ENCODE measurements at places on chromosomes 2 and 18.
A peak's percentile ranks its signal among the peaks of the same experiment; 100 is the strongest.

- no peak for DNase-seq
Observed at GRCh38 chr2:215052404-215052803, 86.0 kb downstream of the ABCA12 start.

DNA sequence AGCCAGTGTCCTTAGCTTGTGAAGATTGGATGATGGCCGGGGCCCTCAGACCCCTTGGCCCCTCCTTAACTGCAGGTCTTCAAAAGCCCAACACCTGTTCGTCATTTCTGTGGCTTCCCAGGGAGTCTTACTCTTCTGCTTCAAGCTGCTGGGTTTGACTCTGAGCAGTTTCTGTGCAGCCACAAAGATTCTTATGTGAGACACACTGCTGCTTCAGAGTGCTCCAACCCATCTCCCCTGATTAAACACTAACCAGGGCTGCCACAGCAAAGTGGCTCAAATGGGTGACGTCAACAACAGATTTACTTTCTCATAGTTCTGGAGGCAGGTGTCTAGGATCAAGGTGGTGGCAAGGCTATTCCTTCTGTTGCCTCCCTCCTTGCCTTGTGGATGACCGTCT lies 40.8 kb downstream of the TSN start:
- DNase-seq = no peak

DNA sequence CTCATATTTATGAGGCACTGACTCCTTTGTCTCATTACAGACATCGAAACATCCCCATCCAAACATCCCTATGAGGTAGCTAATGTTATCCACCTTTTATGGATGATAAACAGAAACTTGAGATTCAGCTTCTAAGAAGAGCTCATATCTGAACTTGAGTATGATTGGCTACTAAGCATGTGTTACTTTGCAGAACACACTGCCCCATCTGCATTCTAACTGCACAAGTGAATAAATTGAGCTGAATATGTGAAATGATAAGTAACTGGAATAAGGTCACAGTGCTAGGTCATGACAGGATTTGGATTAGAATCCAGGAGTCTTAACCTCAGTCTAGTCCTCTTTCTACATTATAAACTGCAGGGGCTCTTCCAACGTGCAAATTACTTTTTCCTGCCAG lies 172.7 kb downstream of the SETBP1 start:
- no peak for DNase-seq

DNA sequence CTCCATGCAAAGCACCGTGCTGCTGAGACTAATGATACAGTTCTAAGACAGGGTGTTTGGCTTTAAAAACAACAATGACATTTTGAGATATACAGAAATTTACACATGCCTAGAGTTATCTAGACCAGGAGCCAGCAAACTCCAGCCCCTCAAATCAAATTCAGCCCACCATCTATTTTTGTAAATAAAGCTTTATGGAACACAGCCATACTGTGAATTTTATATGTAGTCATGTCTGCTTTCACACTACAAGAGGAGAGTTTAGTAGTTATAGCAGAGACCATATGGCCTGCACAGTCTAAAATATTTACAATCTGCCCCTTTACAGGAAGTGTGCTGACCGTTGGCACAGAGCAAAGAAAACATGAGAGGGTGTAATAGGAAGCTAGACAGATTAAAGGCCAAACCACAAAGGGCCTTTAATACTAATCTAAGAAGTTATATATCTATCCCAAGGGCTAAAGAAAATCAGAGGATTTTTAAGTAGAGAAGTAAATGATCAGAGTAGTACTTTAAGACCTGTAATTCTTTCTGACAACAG lies 39.4 kb downstream of the NBAS start:
- DNase-seq = no peak

GRCh38 chr2:36359067-36359466 lies 3.5 kb downstream of the CRIM1 start:
- DNase-seq = peak; percentile 41

DNA sequence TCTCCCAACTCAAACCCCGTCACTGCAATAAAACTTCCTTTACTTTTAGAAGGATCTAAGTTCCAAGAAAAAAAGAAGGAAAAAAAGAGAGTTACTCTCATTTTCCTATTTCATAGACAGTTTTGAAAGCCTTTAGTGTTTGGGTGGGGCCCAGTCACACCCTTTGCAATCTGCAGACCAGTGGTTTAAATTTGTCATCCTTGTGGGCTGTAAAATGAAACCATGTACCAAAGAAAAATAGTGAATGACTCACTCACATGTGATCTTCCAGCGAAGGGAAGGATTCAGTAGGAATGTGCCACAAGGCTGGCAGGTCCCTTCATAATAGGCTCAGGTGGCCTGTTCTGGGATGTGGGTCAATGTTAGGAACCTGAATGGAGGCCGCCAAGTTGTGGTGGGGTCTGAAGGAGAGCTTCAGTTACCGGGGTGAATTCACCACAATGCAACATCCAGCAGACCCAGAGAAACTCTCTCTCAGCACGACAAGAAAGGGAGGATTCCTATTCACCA lies 28.3 kb downstream of the ANXA4 start:
- DNase-seq = no peak

DNA sequence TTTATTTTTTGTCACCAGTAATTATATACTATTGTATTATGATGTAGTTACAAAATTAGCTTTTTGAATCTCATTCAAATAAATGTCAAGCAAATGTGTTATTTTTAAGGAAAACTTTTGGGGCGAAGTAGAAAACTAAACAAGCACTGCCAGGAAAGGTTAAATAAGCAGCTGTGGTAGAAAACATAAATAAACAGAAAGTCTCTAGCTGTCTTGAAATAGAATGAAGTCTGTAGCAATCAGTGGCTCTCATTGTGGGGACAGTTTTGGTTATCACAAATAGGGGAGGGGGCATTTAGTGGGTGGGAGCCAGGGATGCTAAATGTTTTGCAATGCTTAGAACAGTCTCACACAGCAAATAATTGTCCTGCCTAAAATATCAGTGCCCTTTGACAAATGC lies 3.4 kb downstream of the INSIG2 start:
- DNase-seq = no peak

- no peak for DNase-seq
Observed at GRCh38 chr2:177403838-177404237, 11.3 kb downstream of the AGPS start.

- no peak for DNase-seq
Observed at GRCh38 chr2:29394981-29395350, 279.8 kb downstream of the CLIP4 start.

DNA sequence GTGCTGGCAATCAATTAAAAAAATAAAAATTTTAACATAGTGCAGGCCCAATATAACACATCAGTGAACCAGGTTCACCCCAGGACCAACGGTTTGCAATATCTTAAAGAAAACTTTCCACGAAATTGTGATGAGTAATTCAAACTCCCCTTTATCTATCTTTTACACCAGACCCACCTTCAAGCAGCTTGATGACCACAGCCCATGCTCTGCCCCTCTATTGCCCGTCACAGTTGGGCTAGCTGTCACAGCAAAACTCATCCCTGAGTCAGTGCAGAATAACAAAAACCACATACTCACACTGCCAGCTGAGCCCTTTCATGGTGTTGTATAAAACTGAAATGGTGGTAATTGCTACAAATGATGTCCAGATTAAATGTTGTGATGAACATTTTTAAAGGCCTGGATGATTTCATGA lies 112.5 kb upstream of the CREB1 start:
- no peak for DNase-seq

GRCh38 chr2:120737340-120738101 lies 1.9 kb downstream of the GLI2 start:
- no peak for DNase-seq

GRCh38 chr2:20781656-20782265 lies 41.1 kb downstream of the LDAH start:
- peak; percentile 45 for DNase-seq

- peak; percentile 65 for DNase-seq
Observed at GRCh38 chr2:71474116-71474743, 20.9 kb downstream of the DYSF start.

- no peak for DNase-seq
Observed at GRCh38 chr2:190582736-190583506, 48.4 kb upstream of the NEMP2 start.

DNA sequence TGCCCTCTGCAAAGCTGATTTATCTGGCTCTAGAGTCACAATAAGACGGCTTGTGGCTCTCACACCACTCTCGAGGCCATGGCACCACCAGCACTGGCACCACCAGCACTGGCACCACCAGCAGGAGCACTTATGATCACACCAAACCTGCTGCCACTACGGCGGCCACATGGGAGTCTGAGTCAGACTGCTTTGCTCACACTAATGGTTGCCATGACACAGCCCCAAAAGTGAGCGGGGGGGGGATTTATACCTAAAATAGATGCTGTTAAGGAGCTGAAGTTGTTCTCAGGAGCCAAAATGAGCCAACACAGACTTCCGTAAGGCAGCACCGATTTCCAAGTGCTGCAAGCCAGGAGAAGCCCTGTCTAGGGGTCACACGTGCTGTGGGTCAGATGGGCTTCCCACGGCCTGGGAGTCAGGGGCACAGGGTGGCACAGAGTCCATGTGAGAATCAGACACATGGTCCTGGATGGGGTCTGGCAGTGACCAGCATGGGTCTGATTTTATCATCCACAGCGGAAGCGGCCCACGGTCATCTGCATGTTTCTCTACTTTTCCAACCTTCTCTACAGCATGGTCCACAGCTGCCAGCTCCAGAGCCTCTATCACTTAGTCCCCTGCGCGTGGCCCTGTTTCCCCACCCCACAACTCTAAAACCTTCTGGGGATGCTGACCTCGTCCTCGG lies 16.7 kb downstream of the DNMT3A start:
- DNase-seq = no peak

DNA sequence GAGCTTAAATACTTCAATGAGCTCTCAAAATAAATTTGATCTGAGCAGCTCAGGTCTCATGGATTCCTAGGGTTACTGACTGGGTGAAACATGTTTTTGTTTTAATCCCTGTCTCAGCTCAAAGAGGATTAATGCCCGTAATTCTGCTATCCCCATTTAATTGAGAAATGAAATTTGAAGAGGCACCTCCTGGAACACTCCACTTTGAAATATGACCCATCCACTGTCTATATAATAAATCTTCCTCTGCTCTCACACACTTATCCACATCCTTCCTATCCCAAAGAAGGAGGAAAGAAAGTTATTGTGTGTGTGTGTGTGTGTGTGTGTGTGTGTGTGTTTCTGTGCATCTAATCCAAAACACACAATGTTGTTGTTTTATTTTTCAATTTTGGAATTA lies 2082.4 kb upstream of the PIK3C3 start:
- DNase-seq = no peak

DNA sequence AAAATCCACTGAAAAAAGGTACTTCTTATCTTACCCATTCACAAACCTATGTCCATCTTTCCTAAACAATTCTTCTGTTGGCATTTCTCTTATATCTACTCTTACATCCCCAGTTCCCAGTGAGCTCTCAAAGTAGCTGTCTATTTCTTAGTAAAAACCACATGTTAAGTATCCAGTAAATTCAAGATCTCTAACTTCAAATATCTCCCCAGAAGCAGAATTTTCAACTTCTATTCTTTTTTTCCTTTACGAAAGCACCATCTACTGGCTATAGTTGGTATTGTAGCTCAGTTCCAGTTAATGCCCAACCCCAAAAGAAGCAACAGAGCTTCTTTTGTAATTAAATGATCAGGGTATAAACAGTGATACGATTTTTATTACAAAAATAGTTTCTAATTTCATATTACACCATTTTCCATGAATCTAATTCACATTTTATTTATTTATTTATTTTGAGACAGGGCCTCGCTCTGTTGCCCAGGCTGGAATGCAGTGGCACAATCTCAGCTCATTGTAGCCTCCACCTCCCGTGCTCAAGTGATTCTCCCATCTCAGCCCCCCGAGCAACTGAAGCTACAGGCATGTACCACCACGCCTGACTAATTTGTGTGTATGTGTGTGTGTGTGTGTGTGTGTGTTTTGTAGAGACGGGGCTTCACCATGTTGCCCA lies 28.5 kb downstream of the HRH4 start:
- peak; percentile 26 for DNase-seq

DNA sequence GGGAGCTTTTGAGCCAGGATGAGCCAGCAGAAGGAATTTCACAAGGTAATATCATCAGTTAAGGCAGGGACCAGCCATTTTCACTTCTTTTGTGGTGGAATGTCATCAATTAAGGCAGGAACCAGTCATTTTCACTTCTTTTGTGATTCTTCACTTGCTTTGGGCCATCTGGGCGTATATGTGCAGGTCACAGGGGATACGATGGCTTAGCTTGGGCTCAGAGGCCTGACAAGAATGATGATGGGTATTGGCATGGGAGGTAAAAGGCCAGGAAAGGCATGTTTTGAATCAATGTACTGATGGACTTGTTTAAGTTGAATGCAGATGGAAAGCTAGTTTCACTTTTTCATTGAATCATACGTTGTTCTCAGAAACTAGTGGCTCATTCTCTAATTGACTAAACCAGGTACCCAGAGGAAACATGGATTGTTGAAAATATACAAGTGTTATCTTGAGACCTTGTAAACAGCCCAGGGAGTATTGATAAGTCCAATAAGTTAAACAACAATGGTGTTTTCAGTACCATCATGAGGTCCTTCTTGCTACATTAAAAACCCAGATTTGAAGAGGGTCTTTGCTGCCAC lies 1672.5 kb upstream of the DDX18 start:
- no peak for DNase-seq

GRCh38 chr2:72134408-72134996 lies 13.2 kb downstream of the CYP26B1 start:
- DNase-seq = no peak

DNA sequence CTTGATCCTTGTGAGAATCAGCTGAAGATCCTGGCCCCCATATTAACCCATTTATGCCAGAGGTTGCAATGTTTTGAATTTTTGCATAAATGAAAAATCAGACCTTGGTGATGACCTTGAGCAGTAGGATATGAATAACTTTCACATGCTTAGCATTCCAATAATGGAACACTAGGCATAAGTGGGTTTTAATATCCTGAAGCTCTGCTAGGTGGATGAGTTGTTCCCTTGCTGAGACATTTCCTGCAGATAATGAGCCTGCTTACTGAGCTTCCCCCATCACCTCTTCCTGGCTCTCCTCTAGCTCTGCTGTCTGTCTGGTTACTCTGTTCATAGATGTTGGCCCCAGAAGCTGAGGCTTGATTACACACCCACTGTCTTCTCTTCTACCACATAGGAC lies 25.5 kb upstream of the SEC11C start:
- no peak for DNase-seq
